CD4-positive, alpha-beta T cell (primary cell): ENCODE measurements at places on chromosomes 16 and 17.

- no peak for DNase-seq
Observed at GRCh38 chr17:64500862-64501765, 4.3 kb upstream of the POLG2 start.

GRCh38 chr16:50642349-50642748 lies 38.8 kb downstream of the SNX20 start:
- no peak for DNase-seq

DNA sequence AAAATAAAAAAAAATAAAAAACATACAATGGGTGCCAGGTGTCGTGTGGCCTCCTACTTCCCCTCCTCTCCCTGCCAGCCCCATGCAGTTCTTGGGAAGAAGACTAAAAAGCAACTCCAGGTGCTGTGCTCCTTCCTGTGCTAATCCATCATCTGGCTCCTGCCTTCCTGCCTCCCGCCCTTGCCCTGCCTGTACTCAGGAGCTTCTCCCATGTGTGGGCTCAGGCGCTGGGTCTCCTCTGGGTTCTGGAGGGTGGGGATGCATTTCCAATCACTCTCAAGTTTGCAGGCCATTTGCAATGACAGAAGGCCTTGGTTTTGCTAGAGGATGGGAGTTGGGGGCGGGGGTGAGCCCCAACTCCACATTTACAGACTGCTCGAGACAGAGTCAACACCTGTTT lies 122.9 kb downstream of the SDK2 start:
- DNase-seq = no peak

DNA sequence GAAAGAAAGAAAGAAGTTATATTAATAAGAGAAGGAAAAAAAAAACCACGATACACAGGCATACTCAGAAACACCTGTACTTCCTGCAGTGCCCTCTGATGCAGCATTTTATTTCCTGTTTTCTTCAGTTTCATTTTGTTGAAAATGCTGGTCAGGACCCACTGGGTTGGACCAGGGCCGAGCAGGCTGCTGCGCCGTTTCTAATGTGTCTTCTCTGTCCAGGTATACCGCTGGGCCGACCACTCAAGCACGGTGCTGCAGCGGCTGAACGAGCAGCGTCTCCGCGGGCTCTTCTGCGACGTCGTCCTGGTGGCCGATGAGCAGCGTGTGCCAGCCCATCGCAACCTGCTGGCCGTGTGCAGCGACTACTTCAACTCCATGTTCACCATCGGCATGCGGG lies 8.3 kb downstream of the KLHL36 start:
- no peak for DNase-seq

DNA sequence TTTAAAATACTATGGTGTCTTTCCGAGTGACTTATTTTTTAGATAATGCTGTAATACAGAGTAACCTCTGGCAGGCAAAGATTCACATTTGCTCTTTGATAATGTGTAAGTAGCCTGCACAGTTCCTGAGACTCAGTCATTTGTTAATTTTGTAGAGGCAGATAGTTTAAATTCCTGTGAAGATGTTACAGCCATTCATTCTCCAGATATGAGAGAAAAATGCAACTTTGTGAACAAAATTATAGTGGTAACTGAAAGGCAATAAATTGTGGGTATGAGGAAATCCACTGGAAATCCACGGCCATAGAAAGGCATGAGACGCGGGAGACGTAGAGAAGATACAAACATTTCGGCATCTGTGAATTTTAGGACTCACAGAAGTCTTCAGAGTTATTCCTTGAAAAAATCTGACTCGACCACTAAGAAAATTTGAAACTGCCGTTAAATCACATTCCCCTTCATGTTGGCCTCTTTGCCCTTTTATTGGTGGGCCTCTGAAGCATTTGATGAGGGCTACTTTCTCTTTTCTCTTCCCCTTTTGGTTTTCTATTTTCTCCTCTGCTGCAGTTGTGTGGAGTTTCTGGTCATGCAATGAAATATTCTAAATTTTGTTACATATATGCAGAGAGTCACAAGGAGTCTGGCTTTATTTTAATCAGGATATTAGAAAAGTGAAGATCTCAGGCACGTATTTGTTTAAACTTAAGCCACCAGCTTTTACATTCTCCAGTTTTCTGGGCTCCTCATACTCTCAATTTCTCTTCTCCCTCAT lies 18.8 kb downstream of the HS3ST3A1 start:
- no peak for DNase-seq
